ENCODE measurements at places on chromosomes 6 and 20.

DNA sequence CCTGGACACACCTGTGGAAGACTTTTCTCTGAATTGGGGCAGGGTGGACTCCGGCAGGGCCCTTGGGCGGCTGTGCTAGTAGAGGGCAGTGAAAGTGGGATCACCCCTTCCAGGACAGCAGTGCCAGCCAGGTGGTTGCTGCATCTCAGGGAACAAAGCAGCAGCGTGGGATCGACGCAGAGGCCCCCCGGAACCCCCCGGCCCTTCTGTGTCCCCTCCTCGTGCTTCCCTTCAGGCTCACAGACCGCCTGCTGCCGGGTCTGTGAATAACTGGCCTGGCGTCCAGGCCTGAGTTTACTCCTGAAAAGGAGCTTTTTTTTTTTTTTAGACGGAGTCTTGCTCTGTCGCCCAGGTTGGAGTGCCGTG, 8.9 kb upstream of the DNAJC5 start:
- no peak for DNase-seq

DNA sequence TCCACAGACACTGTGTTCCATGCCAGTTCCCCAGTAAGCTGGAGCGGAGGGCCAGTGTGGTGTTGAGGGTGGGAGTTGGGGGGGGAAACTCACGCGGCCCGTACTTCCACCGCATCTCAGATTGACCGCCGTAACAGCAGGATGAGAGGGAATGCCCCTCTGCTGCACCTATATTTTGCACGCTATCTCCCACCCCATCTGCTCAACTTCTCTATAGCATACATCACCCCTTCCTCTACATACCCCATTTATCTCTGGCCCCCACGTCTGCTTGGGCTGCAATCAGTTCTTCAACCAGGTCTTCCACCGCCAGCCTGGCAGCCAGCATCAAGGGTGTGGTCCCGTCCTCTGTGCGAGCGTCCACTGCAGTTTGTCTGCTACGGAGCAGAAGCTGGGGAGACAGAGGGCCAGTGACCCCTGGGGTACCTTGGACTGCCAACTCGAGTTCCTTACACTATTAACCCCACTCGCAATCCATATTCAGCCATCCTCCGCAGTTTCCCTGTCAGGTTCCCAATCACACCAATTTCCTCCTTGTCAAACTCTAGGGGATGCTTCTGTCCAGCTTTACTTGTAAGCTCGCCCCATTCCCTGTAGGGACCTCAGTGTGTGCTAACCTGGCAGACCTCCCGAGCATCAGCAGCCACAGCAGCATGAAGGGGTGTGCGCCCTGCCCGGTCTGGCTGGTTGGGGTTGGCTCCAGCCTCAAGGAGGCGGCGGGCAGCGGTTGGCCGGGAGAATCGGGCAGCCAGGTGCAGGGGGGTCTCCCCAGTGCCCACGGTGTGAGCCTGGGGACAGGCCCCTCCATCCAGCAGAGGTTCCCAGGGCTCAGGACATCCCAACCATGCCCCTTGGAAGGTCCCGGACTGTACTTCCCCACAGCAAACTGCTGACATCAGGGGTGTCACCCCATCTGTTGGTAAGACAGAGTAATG, 4.5 kb upstream of the GPSM3 start:
- DNase-seq: no peak

DNA sequence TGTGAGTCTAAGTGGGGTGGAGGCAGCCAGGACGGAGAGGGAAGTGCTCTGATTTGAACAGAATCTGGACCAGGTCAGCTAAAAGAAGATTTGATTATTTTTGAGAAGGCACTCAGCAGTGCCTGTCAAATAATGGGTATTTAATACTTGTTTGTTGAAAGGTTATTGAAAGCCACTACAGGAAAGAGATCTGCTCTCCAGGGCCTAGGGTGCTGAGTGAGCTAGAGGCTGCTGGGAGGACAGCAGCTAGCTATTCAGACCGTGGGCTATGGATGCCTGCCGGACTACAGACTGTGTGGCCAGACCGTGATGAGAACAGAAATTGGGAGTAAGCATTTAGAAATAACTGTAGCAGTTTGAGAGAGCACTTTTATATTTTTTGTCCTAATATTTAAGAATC, 8.8 kb downstream of the SLC35F1 start:
- no peak for DNase-seq

DNA sequence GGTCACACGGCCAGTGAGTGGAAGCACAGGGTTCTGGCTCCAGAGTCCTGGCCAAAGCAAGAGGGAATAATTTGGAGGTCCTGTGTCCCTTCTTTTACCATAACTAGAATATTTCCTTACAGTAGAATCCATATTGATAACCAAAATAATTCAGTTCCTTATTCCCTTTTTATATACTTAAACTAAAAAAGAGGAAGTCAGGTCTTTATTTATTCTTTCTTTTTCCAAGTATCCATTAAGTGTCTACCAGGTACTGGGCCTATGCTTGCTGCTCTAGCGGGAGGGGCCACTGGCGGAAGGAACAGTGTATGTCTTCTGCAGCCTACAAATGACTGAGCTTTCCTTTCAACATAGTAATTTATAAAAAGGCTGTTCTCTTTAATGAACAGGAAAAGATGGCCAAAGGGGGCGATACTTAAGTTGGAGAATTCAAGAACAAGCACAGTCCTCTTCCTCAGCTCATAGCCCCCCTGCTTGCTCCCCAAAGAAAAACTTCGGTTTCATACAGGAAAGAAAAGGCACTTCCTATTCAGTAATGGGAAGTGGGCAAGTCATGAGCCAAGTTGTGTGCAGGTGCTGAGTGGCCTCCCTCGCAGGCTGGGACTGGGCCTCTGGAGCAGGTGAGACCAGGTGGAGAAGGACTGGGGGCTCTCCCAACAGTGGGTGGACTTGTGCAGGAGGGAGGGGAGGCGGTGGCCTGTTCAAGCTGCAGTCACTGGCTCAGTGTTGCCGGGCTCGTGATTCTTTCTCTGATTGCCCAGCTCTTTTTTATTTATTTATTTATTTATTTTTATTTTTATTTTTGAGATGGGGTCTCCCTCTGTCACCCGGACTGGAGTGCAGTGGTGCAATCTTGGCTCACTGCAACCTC, 110.9 kb downstream of the ARMC2 start:
- DNase-seq: no peak

GRCh38 chr20:48957533-48957932, 36.0 kb downstream of the ARFGEF2 start:
- no peak for DNase-seq

DNA sequence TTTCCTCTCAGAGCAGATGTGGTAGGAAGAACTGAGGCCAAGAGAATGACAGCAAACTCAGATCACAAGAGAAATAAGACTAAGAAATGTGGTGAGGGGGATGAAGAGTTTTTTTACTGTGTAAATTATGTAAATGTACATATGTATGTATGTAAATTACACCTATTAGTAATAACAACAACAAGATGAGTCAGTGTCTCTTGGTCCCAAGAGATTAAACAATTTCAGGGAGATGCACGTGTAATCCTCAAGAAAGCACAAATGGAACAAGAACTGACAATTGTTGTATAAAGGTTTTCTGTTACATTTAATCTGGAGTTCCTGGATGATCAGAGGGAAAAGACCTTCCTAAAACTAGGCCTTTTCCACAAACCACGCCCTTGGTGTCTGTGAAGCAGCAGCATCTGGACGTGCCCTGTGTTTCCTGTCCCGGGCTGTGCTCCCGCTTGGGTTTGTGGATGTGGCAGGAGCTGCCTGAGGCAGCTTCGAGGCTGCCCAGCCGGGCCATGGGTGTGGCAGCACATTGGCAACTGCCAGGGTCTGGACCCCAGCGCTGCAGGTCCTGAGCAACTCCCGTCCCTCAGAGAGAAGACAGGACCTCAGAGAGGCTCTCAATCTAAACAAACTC, 994 bp downstream of the CLDN20 start:
- no peak for DNase-seq

GRCh38 chr6:109783250-109783986, 92.3 kb downstream of the FIG4 start:
- no peak for DNase-seq

DNA sequence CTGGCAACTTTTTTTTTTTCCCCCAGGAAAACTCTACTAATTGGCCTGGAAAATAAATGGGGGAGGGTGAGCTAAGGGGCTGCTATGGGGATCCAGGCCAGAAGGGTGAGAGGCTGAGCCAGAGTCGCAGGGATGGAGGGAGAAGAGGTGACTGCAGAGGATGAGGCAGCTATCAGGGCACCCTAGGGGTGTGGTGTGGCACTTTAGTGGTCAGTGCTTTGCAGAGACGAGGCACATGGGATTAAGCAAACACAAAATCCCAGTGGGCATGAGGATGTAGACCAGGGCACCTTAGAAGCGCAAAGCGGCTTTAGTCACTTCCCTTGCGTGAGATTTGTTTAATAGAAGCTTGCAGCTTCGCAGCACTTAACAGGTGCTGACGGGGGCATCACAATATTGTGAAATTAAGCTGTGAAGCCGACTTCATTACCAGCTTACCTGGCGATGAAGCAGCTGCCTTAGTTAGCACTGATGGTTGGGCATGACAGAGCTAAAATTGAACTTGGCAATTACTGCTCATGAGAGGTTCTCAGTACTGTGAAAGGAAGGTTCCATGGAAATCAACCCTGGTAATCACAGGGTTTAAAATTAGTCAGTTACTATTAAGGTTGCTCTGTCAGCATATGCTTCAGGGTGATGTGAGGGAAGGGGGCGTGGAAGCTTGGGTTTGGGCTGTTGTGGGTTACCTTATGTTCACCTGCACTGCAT, 26.0 kb downstream of the TOX2 start:
- DNase-seq: no peak

GRCh38 chr6:34595332-34596184, 39.4 kb upstream of the SPDEF start:
- no peak for DNase-seq

DNA sequence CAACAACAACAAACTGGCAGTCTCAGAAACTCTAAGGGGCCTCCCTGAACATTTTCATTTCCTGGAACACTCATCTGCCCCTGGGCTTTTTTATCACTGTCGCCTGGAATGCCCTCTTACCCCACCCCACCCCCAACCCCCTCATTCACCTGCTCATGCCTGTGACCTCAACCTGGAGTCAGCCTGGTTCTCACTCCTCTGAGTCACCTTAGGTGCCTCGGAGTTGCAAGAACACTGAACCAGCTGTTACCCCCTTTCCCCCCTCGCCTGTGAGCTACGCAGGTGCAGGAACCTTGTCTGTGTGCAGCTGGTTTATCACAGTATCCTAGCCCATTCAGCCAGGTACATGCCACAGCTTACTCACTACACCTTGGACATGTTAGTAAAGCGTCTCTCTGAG, 12.8 kb upstream of the SNAI1 start:
- DNase-seq: no peak

DNA sequence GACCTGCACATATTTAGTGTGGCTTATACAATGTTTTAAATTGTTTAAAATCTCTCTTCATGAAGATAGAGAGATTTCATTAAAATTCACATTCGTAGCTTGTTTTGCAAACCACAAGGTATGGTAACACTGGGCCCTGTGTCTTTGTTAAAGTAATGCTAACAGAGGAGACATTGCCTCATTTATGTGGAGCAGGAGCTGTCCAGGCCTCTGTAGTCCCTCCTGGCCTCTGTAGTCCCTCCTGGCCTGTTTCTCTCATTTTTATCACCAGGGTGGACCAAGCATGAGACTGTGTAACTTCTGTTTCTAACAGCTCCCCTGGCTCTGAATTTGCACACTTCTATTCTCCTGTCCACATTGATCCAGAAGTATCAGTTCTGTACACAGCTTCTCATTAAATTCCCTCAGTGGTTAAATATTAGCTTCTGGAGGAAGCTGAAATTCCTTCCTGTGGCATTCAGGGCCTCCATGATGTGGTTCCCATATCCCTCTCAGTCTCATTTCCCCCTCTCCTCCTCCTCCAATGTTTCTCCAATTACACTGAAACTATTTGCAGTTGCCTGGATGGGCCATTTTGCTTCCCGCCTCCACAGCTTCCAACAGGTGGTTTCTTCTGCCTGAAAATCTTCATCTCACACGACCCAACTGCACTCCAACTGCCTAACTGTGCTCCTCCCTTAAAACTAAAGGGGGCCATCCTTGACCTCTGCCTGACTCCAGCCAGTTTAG, 340.4 kb downstream of the SYNE1 start:
- DNase-seq: no peak

DNA sequence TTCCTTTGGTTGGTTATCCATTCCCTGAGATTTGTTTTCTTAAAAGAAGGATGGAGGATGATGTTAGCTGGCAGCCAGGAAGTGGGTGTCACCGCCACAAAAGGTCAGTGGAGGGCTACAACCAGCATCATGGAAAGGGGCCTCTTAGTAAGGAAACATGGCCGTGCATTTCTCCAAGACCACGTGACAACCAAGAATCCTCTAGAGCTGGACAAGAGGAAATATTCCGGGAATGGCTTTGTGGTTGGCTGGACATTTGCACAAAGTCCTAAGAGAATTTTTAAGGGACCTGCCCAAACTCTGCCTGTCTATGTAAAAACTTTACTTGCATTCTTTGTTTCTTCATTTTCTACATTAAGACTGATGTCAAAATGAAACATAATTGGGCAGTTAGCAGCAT, 399.9 kb upstream of the MARCKS start:
- DNase-seq: no peak

DNA sequence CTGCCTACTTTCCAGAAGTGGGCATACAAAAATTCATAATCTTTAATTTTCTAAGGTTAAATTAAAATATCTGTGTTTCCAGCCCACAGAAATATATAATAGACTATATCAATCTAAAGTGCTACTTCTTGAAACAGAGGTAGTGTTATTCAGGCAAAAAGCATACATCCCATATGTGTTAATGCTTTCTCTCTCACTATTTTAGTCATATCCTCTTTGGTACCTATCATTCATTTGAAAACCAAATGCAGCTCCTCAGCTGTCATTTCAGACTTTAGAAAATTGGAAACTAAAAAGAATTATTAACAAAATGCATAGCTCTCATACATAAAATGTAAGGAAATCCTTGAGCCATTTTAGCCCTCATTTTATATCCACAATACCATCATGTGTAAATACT, 925 bp downstream of the FHL5 start:
- DNase-seq: no peak

GRCh38 chr6:139754898-139755775, 380.7 kb upstream of the CITED2 start:
- no peak for DNase-seq

GRCh38 chr20:32473231-32474008, 111.7 kb downstream of the NOL4L start:
- no peak for DNase-seq

GRCh38 chr20:60144974-60145527, 186.8 kb downstream of the CDH26 start:
- no peak for DNase-seq

GRCh38 chr20:16433293-16433580, 140.0 kb downstream of the KIF16B start:
- DNase-seq: no peak

DNA sequence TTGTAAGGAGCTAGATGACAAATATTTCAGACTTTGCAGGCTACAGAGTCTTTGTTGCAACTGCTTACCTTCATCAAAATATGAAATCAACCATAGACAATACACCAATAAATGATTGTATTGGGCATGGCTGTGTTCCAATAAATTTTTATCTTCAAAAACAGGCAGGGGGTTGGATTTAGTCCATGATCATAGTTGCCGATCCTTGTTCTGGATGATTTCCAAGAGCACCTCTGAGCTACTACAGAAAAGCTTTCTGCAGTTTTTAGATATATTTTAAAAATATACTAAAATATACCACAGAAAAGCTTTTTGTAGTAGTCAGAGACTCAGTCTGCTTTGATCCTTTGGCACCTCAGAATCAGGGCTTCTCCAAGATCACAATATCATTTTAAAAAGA, 145.0 kb downstream of the HTR1B start:
- DNase-seq: no peak

Data from stimulated activated CD8-positive, alpha-beta memory T cell treated with anti-CD3 and anti-CD28 coated beads, Interleukin-4, amount 100 ng/mL, for 1 hour (primary cell).